Type B pancreatic cell (in vitro differentiated cells): ENCODE measurements at places on chromosomes 6 and 20. TPM values are rescaled to one million over a fixed set of nuclear protein-coding genes. Genes with fewer than 3 reads are reported as not detected.

- H3K27ac ChIP-seq = peak overlapping the region; percentile 33
- no peaks in the 10 kb centered on the region for H3K27me3 ChIP-seq
- no peak for DNase-seq
- peaks cover 42% of the 10 kb centered on the region for H3K36me3 ChIP-seq
- H3K4me1 ChIP-seq = peaks cover 3% of the 10 kb centered on the region
- H3K4me3 ChIP-seq = no peak overlapping the region
Measured at GRCh38 chr6:149405823-149406765, 6.0 kb downstream of the SUMO4 start.

GRCh38 chr20:41609474-41609873 is 8.7 kb downstream of the CHD6 start:
- peaks cover 14% of the 10 kb centered on the region for H3K36me3 ChIP-seq
- H3K4me3 ChIP-seq = no peak overlapping the region
- H3K27me3 ChIP-seq = no peaks in the 10 kb centered on the region
- H3K27ac ChIP-seq = no peak overlapping the region

DNA sequence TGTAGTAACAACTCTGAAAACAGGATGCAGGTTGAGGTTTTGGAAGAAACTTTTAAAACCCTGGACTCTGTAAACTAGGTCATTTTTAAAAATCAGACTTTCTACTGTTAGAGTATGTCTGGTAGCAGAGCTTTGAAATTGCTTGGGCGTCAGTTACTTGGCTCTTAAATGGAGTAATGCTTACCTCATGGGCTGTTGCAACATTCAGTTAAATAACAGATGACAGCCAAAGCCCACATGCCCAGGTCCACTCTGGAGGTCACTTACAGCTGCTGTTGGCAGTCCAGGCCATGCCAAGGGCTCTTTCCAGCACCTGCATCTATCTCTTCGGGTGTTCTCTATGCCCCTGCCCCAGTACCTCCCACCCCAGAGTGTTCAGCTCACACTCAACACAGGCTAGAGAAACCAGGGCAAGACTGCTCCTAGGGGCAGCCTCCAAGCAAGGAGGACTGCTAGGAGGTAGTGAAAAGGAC is 96.4 kb downstream of the BANF2 start:
- no peaks in the 10 kb centered on the region for H3K36me3 ChIP-seq
- H3K4me3 ChIP-seq = no peak overlapping the region
- H3K27me3 ChIP-seq = no peaks in the 10 kb centered on the region
- no peak overlapping the region for H3K27ac ChIP-seq

DNA sequence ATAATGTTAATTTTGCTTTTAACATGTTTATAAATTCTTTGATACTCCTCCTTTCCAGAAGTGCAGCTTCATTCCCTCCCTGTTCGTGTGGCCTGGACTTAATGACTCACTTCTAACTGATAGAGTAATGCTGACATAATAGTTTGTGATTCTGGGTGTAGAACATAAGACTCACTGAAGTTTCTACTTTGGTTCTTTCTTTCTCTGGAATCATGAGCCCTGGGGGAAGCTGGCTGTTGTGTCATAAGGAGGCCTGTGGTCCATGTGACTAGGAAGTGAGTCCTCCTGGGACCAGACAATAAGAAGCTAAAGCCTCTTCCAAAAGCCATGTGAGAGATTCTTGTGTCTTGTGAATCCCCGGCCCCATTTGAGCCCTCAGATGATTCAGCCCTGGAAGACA is 30.5 kb upstream of the HLA-G start:
- H3K36me3 ChIP-seq = no peaks in the 10 kb centered on the region
- peaks cover 61% of the 10 kb centered on the region for H3K27me3 ChIP-seq
- DNase-seq = no peak
- no peaks in the 10 kb centered on the region for H3K4me1 ChIP-seq
- no peak overlapping the region for H3K27ac ChIP-seq

DNA sequence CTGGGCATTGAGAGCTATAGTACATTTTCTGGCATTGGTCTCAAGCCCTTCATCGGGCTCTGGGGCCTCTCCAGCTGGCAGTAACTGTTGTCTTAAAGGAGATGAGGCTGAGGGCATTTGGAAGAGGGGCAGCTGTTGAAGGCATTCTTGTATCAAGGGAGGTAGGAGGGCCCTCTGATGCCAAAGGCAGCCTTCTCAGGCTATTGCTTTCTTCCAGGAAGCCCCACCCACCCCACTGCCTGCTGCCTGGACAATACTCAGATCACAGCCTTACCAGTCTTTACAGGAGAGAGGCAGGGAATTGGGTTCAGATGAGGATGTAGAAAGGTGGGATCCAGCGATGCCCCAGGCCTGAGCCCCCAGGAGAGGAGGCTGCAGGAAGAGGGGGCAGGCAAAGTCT is 46.0 kb downstream of the CPXM1 start:
- no peak overlapping the region for H3K27ac ChIP-seq
- peaks cover 16% of the 10 kb centered on the region for H3K4me1 ChIP-seq
- no peaks in the 10 kb centered on the region for H3K36me3 ChIP-seq
- DNase-seq = no peak

GRCh38 chr6:147467886-147468285 is 40.6 kb upstream of the SAMD5 start:
- H3K4me1 ChIP-seq = peaks cover 12% of the 10 kb centered on the region
- no peak for DNase-seq
- no peak overlapping the region for H3K27ac ChIP-seq
- no peak overlapping the region for H3K4me3 ChIP-seq
- H3K27me3 ChIP-seq = no peaks in the 10 kb centered on the region

DNA sequence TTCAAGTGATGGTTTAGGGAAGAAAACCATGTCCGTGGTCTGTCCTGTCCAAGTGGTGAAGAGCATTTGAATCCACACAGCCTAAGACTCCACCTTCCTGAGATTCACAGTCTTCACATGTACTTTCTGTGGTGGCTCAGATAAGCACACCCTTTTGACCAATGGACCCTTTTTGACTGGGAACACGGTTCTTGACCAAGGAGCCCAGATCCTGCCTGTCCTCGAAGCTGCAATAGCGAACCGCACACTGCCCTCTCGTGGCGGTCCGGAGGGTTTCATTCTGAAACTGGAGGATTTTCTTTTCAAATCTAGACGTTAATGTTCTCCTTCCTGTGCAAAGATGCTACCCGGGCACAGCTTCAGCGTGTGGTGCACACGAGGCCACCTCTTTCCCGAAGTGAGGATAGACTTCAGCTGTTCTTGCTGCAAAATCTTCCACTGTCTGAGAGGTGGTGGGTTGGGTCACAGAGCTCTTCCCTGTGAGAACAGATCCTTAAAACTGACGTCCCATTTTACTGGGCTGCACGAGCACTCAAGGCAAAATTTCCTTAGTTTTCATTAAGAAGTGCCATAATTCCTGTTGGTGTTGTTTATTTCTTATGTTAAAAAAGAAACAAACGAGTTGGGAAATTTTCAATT is 90.5 kb downstream of the SYNJ2 start:
- peaks cover 18% of the 10 kb centered on the region for H3K4me1 ChIP-seq
- peaks cover 14% of the 10 kb centered on the region for H3K36me3 ChIP-seq
- no peaks in the 10 kb centered on the region for H3K27me3 ChIP-seq

DNA sequence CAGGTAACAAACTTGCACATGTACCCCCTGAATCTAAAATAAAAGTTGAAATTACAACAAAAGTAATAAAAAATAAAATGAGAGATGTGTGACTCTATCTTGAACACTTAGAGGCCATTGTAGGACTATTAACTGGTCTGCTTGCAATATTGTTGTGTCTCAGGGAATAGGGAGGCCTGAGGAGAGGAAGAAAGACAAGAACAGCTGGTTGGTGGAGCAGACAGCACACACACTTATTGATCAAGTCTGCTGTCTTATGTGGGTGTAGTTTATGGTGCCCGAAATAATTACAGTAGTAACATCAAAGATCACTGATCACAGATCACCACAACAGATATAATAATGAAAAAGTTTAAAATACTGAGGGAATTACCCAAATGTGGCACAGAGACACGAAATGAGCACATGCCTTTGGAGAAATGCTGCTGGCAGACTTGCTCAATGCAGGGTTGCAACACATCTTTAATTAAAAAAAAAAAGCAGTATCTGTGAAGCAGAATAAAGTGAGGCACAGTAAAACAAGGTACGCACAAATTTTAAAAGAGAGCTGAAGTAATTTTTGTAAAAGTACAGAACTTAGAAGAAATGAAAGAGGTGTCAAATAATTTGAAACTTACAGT is 110.1 kb upstream of the HDAC2 start:
- no peak overlapping the region for H3K4me3 ChIP-seq
- peaks cover 4% of the 10 kb centered on the region for H3K36me3 ChIP-seq
- DNase-seq = no peak
- no peak overlapping the region for H3K27ac ChIP-seq
- no peaks in the 10 kb centered on the region for H3K4me1 ChIP-seq

- H3K27ac ChIP-seq = no peak overlapping the region
- peaks cover 15% of the 10 kb centered on the region for H3K36me3 ChIP-seq
- H3K4me1 ChIP-seq = no peaks in the 10 kb centered on the region
- DNase-seq = no peak
- H3K27me3 ChIP-seq = no peaks in the 10 kb centered on the region
Measured at GRCh38 chr6:117706504-117706903, 31.2 kb downstream of the NUS1 start.

DNA sequence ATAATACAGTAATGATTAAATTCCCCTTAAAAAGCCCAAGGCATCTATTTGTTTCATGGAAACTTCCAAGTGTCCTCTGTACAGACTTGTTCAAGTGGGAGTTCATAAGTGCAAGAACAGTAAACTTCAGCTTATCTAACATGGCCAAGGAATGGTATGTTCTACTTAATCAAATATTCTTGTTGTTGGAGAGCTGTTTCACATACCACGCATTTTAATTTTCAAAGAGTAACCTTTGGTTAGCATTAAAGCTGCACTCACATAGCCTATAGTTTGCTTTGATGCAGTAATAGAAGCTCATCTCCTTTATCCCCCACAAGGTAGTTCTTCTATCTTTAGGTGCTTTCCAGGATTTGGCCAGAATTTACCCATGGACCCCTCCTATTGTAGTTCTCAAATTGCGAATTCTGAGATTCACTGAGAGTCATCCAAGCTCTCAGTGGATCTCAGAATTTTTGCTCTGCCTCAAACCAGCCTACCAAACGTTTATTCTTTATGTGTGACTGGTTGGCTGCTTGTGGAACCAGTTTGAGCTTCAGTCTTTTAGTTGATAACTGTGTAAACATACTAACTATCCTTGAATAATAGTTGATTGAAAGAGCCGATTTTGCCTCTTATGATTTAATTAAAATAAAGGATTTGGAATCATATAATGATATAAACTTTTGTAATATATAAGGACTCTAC is 668.0 kb upstream of the FLRT3 start:
- DNase-seq = no peak
- no peak overlapping the region for H3K4me3 ChIP-seq
- H3K27ac ChIP-seq = peak overlapping the region; percentile 26

DNA sequence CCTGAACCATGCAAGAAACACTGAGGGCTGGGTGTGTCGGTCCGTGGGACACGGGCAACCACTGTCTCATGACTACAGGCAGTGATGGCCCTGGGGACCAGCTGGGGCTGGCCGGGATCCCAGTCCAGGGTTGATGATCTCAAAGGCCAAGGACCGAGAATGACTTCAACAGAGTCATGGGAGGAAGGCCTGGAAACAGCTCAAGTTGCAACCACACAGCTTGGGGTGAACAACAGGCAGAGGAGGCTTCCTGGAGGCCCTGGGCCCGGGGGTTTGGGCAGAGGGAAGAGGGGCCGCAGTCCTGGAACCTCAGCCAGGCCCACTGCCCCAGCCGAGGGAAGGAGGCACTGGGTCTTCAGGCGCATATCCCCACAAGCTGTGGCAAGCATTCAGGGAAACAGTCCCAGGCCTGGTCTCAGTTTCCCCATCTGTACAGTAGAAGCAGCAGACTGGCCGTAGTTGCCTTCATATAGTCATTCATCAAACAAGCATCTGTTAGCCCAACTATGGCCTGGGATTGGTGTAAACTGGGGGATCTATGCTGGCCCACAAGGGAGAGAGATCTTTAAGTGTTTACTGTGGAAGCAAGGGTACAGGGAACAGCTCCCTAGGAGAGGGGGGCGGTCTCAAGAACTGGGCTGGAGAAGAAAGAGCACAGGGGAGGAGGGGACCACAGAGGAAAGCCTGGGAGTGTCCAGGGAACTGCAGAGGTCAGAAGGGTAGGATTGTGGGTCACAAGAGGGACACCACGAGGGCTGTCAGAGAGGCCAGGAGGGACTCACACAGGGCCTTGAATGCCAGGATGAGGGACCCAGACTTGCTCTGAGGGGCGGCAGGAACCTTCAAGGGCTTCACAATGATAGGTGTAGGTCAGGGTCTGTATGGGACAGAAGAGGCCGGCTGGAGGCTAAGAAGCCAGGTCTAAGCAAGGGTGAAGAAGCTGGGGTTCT is 2.1 kb downstream of the MYL9 start:
- H3K27me3 ChIP-seq = no peaks in the 10 kb centered on the region
- H3K4me3 ChIP-seq = no peak overlapping the region
- no peaks in the 10 kb centered on the region for H3K36me3 ChIP-seq
- peaks cover 15% of the 10 kb centered on the region for H3K4me1 ChIP-seq

GRCh38 chr6:14211562-14211942 is 94.0 kb downstream of the CD83 start:
- H3K4me3 ChIP-seq = peak overlapping the region; percentile 89
- DNase-seq = peak; percentile 74
- H3K36me3 ChIP-seq = no peaks in the 10 kb centered on the region
- peaks cover 7% of the 10 kb centered on the region for H3K27me3 ChIP-seq

DNA sequence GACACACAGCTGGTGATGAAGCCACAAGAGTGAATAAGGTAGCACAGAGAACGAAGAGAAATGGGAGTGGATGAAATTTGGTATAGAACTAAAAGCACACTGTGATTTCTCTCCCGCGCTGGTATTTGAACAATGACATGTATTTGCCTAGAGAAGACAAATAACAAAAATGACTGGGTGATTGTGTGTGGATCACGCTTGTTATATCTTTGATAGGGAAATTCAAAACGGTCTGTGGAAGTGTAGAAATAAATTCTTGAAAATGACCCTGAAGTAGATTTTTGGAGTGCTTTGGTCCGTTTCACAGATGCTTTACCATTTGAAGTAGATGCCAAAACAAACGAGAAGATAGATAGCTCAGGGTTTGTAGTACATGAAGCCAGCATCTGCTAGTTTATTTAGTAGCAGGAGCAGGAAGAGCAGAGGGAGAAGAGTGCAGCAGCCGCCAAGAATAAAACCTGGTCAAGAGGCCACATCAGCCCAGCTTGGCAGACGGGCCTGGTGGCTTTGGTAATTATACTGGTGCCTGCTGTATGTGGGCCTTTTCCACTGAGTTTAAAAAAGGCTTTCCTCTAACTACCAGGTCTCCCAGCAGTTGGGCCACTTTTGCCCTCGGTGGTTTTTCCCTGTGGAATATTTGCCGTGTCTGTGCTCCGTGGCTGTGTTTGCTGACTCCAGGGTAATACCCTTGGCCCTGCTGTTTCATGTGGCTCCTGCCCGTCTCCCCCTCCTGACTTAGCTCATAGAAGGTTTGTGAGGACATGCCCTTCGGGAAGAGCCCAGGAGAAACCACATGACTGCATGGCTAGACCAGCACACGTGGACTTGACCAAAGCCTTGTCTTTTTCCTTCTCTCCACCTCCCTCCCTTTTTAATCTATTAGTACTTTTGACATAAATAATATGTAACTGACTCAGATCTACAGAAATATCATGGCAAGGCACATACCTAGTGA is 294.0 kb downstream of the SOX4 start:
- no peak overlapping the region for H3K27ac ChIP-seq
- peaks cover 16% of the 10 kb centered on the region for H3K36me3 ChIP-seq

FRS3 gene
- 2.2 and 7.0 TPM in 2 replicates for total RNA-seq

AGPAT4 gene
- 9.6 and 24.4 TPM in 2 replicates for total RNA-seq

TRAPPC3L gene
- 0.27 and 0.31 TPM in 2 replicates for total RNA-seq

HLA-DQB2 gene
- not detected in 2 replicates for total RNA-seq

PLCB1 gene
- 12.0 and 17.9 TPM in 2 replicates for total RNA-seq

NKAPL gene
- 0.55 TPM in 1 of 2 replicates, not detected in the other for total RNA-seq

SMPDL3A gene
- 9.4 and 18.0 TPM in 2 replicates for total RNA-seq
